ENCODE measurements at places on chromosomes 7 and 10. TPM values are rescaled to one million over a fixed set of nuclear protein-coding genes. Genes with fewer than 3 reads are reported as not detected.

DNA sequence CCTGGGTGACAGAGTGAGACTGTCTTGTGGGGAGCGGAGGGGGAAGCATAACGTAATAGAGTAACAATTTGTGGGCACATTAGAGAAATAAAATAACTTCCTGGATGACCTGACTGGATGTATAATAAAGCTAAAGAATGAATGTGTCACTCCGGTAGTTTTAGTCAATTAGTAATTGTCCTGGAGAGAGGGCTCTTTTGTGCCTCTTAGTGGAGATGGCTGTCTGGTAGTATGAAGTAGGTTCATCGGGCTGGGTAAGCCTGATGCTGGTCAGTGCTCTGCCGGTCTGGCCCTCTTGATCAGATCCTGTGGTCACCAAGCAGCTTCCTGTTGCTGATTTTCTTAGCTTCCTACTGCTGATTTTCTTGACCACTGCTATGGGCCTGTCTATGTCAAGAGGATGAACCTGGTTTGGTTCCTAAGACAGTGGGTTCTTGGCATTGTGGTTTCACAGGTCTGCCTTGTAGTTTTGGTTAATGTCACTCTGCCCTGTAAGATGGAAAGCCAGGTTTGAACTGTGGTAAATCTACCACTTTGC, 34.1 kb downstream of the ZRANB1 start:
- no peak for DNase-seq

GRCh38 chr7:76515999-76516443, 5.7 kb downstream of the UPK3B start:
- DNase-seq, result no peak

DNA sequence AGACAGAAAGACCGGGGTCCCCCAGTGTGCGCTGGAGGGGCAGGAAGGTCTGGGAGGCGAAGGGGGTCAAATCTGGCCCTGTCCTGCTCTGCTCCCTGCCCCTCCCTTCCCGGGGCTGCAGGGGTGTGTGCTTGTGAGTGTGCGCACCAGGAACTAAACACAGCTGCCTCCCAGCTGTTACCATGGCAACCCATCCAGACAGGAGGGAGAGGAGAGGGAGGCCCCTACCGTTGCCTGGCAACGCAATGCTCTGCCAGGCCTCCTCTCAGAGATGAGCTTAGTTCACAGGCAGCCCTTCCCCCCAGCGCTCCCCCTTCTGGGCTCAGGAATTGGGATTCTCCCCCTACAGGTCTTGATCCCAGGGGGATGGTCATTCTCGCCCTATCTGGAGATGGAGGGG, 6.1 kb downstream of the NYAP1 start:
- DNase-seq, result no peak

DNA sequence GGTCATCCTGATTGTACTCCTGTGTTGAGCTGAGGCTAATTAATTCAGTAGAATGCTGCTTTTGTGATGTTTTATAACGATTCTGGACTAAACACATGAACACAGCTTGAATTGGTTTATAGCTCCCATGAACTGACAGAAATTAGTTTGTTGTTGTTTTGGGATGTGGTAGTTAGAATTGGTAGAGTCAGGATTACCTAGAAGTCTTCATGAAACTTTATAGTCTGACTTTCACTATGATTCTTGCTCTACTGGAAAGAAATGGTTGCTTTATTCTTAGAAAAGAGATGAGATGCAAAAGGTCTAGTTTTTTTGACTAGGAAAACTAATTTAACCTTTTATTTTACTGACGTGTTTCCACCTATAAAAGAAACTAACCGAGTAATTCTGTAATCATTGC, 23.4 kb upstream of the TRUB1 start:
- DNase-seq, result no peak

DNA sequence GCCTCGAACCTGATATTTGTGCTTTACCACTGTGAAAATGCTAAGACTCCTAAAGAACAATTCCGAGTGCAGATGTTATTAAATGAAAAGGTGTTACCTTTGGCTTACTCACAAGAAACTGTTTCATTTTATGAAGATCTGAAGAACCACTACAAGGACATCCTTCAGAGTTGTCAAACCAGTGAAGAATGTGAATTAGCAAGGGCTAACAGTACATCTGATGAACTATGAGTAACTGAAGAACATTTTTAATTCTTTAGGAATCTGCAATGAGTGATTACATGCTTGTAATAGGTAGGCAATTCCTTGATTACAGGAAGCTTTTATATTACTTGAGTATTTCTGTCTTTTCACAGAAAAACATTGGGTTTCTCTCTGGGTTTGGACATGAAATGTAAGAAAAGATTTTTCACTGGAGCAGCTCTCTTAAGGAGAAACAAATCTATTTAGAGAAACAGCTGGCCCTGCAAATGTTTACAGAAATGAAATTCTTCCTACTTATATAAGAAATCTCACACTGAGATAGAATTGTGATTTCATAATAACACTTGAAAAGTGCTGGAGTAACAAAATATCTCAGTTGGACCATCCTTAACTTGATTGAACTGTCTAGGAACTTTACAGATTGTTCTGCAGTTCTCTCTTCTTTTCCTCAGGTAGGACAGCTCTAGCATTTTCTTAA, 47.7 kb downstream of the MINPP1 start:
- no peak for DNase-seq

DNA sequence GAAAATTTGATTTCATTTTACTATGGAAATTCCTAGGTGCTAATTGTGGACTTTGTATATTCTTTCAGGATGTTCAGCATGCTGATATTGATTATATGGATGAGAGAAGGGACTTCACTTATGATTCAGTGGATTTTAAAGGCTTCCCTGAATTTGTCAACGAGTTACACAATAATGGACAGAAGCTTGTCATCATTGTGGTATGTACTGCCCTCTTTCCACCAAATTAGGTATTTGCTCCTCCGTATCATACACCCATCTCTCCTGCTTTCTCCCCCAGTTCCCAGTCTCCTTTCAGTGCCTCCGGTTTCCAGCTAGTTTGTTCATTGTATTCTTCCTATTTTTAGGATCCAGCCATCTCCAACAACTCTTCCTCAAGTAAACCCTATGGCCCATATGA, 34.6 kb downstream of the MGAM start:
- DNase-seq, result no peak

DNA sequence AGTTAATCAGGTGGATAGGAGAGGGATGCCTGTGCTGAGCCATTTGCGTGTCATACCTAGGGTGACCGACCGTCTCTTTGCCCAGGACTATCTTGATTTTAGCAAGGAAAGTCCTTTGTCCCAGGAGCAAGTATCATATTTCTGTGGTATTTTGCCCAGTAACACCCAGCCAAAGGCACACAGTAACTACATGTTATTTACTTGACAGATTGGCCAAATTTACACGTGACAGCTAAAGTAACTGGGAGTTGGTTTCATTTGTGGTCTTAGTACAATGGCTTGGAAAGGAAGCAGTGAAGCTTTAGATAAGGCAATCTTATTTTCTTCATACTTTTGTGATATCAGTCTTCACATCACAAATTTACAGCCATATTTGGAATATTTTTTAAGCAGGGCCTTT, 142.1 kb downstream of the JCAD start:
- DNase-seq, result no peak

DNA sequence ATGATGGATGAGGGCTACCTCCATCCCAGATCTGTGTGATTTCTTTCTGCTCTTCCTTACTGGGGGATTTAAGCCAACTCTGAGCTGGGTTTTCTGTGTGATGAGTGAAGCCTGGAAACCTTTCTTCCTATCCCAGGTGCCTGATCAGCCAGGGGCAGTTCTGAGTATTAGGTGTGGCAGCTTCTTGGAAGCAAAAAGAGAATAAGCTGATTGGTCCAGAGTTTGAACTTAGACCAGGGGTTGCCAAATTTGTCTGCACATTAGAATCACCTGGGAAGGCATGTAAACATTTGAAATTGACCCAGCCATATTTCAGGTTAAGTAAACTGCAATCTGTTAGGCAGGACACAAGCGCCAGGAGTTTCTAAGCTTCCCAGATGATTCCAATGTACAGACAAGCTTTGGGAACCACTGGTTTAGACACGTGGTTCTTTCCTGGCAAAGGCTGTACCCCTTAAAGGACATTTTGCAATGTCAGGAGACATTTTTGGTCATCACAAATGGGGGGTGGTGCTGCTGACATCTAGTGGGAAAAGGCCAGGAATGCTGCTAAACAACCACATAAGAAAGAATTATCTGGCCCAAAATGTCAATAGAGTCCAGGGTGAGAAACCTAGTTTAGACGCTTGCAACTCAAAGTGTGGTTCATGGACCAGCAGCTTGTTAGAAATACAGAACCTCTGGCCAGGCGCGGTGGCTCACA, 160.5 kb upstream of the GHITM start:
- no peak for DNase-seq

DNA sequence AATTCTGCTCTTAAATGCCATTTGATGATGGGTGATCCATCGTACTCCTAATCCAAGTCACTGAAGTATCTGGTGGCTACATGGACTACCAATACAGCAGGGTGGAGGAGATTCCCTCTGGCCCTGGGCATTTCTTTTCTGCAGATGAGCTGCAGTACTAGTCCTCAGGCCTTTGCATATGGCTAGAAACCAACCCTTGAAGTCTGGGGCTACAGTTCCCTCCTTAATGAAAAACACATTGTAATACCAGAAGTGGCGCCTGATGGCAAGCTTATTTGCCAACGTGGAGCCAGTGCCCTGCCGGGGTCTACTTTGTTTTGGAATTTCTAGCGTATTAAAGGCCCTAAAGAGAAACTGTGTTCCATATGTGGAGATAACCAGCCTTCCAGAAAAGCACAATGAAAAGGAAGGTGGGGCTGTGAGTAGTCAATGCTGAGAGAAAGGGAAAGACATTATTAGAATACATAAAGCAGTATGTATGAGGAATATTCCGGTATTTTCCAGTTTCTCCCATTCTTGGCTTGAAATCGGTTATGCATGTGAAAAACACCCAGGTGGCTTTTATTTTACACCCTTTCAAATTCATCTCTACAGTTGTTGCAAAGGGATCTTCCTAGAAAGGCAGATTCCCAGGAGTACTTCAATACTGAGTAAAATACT, 368.8 kb downstream of the PRPF18 start:
- no peak for DNase-seq

DNA sequence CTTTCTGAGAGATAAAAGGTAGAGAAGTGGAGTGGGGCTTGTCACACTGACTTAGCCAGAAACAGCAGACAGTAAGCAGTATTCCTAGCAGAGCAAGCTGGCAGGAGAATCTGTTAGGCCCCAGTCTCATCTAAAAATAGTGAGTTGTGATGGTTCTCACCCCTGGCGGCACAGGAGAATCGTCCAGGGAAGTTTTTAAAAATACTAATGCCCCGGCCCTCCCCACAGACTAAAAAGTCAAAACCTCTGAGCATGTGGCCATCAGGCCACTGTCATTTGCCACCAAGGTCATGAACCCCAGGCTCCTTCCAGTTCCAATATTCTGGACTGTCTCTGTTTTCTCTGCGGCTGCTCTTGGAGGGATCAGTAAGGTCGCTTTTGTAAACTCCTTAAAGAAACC, 34.0 kb downstream of the LYZL1 start:
- no peak for DNase-seq

DNA sequence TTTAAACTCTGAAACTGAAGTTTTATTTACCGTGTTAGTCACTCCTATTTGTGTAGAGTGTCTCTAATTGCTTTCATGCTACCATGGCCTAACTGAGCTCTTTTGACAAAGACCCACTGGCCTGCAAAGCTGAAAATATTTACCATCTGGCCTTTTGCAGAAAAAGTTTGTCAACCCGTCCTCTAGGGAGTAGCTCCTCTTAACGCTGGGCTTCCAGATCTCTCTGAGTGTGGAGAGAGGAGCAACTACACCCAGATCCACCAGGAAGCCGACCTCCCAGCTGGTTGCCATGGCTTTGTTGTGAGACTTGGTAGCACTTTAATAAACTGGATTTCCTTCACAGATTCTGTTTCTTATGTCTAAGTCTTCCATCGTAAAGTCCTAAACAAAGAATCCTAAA, 4.2 kb upstream of the C10orf71 start:
- DNase-seq, result no peak

DNA sequence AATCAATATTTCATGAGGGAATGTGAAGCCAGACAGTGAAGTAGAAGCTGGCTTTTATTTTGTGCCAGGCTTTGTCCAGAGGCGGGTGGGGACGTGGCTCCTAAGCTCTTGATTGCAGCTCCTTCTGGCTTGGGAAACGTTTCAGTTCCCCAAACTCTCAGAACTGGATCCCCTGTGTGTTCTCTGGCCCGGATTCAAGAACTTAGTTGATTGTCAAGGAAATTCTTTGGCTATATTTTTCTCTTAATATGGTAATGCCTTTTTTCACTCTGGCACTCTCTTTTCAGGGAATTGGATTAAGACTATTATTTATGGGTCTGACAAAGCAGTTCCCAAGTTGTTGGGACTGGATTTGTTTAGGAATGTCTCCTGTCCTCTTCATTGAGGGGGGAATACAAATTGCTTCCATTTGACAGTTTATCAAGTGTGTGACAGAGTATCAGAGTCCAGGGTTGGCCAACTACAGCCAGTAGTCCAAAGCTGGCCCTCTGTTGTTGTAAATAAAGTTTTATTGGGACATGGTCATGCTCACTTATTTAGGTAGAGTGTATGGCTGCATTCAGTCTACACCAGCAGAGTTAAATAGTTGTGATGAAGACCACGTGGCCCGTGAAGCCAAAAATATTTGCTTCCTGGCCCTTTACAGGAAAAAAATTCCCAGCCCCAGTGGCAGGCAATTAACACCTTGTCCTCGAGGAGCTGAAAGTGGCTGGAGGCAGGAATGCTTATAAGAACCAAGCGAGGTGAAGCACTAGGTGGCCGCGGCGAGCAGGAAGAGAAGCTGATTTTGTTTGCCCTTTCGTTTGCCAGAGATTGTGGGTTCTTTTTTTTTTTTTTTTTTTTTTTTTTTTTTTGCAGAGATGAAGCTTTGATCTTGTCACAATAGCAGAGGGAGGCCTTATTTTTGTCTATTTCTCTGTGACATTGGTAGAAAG, 34.3 kb downstream of the HTRA1 start:
- no peak for DNase-seq

DNA sequence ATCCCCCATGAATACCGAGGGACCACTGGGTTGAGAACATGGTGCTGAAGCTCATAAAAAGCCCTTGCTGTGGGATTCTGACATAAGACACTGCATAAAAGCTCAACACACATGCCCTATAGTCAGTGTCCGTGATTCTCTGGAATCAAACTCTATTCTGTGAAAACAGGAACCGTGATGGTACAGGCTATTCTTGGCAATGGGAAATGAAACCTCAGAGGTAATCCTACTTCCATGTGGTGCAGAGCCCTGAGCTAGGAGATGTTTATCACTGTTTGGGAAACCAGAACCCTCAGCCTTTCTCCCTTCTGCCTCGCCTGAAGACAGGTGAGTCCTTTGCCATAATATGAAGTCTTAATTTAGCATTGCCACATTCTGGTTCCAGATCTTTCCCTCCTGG, 80.8 kb upstream of the PRSS1 start:
- DNase-seq, result no peak

- no peak for DNase-seq
These were observed 166.8 kb downstream of the MTERF1 start for GRCh38 chr7:91713669-91714068.

DNA sequence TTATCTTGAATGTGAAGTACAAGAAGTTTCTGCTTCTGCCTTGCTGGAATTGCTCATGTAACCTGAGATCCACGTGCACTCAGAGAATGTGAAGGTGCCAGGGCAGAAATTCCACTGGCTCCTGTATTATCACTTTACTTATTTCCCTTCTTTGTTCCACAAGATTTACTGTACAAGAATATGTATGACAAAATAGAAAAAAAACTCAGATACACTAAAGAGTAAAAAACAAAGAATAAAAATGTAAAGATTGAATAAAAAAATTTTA, 43.0 kb downstream of the PLCE1 start:
- no peak for DNase-seq

Gene KCP
- total RNA-seq, result 0.13 TPM

Gene TACR2
- total RNA-seq, result 0.21 TPM

Gene CALML5
- total RNA-seq, result not detected

Gene OGDHL
- 1.3 TPM for total RNA-seq

Gene SPDYE6
- not detected for total RNA-seq

Gene SAP25
- total RNA-seq, result 3.0 TPM

Gene ENO4
- total RNA-seq, result 0.15 TPM

Measured in Panc1 (cell line).